BE2C (cell line): ENCODE measurements at places on chromosomes 7 and 10.

DNA sequence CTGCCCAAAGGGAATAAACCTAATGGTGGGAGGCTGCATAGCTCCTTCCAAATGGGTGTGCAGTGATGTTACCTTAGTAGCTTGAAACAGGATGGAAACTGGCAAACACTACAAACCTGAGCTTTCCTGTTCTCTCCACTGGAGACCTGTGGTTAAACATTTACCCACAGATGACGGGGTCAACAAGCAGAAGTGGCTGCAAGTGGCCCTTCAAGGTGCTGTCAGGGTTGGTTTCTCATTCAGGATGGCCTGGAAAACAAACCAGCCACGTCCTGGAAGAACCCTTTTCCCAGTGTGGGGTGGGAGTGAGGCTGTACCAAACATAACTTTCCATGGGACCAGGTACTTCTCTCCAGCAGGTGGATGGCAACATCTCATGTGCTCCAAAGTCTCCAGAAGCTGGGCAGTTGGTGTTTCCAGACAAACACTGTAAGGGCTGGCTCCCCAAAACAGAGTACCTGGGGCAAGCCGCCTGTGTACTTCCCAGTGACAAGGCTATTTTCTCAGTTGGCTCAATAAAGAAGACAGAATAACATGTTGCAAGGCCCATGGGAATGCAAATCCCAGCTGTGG is 67.5 kb downstream of the DNAJB9 start:
- no peak for DNase-seq

GRCh38 chr7:94401428-94401814 is 6.7 kb downstream of the COL1A2 start:
- DNase-seq: no peak

- no peak for DNase-seq
Measured at GRCh38 chr10:122178655-122179054, 92.4 kb upstream of the BTBD16 start.

- DNase-seq: no peak
Measured at GRCh38 chr7:107684947-107685463, 24.4 kb downstream of the SLC26A4 start.

DNA sequence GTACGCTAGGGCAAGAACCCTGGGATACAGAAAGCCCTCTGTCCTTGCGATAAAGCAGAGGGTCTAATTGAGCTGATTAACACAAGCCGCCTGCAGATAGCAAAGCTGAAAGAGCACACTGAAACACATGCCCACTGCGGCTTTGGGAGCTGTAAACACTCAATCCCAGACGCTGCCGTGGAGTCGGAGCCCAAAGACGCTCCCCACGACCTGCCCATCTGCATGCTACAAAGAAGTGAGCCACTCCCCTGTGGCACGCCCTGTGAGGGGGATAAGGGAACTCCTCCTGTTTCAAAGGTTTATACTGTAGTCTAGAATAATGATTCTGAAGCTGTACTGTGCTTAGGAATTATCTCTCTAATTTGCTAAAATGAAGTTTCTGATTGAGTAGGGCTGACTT is 985.6 kb upstream of the GHITM start:
- DNase-seq: peak; percentile 36

DNA sequence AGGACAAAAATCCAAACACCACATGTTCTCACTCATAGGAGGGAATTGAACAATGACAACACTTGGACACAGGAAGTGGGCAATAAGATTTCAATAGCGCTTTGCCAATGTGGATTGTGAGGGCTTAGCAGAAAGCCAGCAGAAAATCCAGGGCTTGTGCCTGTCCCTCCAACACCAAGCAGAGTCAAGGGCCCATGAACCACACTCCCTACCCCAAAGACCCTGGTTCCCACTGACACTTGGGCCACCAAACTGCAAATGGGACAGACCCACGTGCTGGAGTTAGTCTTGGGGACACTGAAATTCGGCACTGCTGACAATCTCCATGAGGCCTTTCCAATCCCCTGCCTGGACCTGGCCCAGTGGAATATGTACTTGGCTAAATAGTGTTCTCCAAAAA is 67.0 kb downstream of the GRID1 start:
- no peak for DNase-seq

DNA sequence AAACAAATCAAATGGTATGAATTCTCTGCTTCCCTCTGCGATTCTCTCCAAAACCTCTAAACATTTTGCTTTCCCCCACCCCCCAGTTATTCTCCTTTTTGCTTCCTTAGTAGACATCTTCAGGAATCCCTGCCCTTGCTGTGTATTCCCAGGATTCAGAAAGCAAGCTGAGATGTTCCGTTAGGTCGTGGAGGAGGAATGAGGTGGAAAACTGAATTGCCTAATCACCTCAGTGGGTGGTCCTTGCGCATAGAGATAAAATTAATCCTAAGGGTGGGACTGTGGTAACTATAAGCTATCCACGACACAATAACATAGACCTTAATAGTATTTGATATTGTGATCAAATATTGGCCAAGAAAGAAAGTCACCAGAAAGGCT is 49.1 kb upstream of the SEMA3C start:
- no peak for DNase-seq

GRCh38 chr10:34670081-34670480 is 145.0 kb downstream of the PARD3 start:
- DNase-seq: no peak

- DNase-seq: no peak
Measured at GRCh38 chr7:48710995-48711394, 213.4 kb upstream of the CDC14C start.

DNA sequence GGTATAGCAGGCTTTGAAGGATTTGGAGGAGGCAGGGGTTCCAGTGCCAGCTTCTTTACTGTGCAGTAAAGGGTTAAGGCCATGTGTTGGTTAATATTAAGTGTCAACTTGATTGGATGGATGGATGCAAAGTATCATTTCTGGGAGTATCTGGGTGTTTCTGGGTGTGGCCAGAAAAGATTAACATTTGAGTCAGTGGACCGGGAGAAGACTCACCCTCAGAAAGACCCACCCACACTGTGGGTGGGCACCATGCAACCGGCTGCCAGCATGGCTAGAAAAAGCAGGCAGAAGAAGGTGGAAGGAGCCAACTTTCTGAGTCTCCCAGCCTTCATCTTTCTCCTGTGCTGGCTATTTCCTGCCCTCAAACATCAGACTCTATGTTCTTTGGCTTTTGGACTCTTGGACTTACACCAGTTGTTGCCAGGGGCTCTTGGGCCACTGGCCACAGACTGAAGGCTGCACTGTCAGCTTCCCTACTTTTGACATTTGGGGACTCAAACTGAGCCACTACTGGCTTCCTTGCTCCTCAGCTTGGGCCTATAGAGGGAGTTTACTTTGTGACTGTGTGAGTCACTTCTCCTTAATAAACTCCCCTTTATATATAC is 6.8 kb upstream of the TRUB1 start:
- no peak for DNase-seq

DNA sequence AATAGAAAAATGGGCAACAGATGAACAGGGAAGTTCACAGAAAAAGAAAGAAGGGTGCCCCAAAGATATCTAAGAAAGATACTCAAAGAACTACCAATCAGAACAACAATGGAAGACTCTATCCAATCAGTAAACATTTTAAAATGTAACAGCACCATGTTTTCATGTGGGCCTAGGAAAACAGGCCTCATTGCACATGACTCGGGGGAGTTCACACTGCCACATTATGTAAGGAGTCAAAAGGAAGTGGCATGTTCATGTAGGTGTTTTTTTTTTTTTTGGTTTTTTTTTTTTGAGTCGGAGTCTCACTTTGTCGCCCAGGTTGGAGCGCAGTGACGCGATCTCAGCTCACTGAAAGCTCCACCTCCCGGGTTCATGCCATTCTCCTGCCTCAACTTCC is 132.2 kb downstream of the USP6NL start:
- DNase-seq: no peak

DNA sequence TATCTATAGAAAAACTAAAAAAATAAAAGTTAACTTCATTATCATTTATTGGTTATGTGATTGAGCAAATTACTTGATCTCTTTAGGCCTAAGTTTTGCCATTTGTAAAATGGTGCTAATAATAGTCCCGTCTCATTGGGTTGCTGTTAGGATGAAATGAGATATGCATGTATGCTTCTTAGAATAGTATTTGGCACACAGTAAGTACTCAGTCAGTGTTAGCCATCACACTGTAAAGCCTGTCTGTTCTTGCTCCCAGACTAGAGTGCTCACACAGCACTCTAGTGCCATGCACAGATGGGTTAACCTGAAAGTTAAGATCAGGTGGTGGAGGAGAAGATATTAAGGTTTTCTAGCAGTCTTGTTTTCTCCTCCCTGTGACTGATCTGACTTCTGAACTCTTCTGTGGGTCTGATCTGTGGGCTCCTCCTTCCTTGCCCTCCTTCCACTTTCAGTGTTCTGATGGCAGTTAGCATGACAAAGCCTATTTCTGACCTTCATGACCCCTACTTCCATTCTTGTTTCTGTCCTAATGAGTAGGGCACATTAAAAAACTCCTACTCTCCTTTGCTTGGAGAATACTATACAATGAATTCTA is 167.5 kb downstream of the RNLS start:
- no peak for DNase-seq

GRCh38 chr10:128000471-128001362 is 93.8 kb downstream of the PTPRE start:
- DNase-seq: no peak

DNA sequence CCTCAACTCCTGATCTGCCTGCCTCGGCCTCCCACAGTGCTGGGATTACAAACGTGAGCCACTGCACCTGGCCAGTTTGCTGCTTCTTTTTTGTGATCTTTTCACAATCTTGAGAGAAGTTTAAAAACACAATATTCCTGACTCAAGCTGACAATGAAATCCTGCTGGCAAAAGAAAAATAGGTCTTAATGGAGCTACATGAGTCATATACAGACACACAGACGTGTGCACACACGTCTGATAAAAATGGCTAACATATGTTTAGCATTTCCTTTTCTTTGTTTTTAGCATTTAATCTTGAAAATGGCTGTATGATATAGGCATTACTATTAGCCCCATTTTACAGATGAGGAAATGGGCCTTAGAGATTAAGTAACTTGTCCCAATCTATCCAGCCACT is 29.4 kb upstream of the RAB18 start:
- no peak for DNase-seq

DNA sequence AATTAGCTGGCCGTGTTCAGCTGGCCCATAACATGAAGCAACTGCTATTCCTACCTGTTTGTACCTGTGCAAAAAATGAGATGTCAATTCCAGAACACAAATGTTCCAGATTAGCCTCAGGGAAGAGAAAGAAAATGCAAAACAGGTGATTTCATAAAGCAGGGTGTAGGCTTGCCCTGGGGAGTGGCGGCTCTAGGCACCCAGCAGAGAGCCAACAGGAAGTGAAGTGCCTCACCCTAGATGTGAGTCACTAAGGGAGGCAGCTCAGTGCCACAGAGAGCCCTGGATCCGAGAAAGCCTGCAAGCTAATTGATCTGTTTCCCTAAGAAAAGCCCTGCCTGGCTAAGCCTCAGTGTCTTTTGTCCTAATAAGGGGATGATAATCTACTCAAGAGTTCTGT is 240.0 kb downstream of the ARHGAP21 start:
- no peak for DNase-seq

GRCh38 chr10:74194545-74194944 is 43.5 kb downstream of the ADK start:
- no peak for DNase-seq

GRCh38 chr10:31625566-31625965 is 303.1 kb downstream of the ARHGAP12 start:
- no peak for DNase-seq

GRCh38 chr7:68414631-68415425 is 1183.4 kb upstream of the AUTS2 start:
- no peak for DNase-seq

- no peak for DNase-seq
Measured at GRCh38 chr7:16412274-16413254, 8.8 kb downstream of the CRPPA start.

GRCh38 chr10:15745751-15746150 is 26.0 kb upstream of the ITGA8 start:
- no peak for DNase-seq

DNA sequence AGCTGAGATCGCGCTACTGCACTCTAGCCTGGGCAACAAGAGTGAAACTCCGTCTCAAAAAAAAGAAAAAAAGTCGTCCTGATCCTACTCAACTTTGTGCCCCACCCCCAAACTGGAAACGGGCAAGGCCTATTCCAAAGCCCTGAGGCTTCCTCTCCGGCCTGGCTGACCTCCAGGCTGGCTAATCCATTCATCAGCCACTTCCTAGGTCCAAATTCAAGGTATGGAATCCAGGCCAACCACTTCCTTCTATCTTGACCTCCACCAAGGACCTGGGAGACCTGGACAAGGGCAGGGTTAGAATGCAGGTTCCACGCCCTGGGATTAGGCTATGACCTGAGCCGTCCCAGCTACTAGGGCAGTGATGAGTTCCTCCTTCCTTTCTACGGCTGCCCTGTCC is 20.4 kb upstream of the EIF4H start:
- DNase-seq: no peak

DNA sequence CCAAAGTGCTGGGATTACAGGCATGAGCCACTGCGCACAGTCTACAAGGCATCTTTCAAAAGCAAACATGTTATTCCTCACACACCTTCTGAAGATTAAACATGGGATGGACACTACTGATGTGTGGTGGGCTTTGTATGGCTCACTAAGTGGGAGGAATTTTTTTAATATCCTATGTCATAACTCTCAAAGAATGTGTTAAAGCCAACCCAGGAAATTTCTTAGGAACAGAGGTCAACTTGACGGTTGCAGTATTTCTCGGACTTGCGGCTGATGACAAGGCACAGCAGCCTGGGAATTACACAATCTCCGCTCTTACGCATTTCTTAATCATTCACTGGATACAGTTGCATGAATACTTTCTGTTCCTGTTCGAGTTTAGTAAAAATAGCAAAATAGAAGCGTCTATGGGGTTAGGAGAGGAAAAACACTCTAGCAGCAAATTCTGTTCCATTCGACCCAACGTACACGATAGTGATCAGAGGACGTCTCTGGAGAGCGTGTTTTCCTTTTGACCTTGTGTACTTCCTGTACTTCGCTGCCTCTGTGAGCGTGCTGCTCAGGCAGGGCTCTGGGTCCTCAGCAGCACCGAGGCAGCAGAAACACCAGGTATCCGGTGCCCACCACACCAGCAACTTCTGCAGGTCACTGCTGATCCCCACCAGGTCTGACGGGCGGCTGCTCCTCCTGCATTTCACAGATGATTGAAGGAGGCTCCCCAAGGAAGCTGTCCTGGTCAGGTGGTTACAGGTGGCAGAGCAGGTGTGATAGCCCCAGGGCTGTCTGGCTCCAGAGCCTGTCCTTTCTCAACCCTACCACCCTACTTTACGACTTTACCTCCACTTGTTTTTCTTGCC is 26.4 kb upstream of the SRGN start:
- peak; percentile 11 for DNase-seq

DNA sequence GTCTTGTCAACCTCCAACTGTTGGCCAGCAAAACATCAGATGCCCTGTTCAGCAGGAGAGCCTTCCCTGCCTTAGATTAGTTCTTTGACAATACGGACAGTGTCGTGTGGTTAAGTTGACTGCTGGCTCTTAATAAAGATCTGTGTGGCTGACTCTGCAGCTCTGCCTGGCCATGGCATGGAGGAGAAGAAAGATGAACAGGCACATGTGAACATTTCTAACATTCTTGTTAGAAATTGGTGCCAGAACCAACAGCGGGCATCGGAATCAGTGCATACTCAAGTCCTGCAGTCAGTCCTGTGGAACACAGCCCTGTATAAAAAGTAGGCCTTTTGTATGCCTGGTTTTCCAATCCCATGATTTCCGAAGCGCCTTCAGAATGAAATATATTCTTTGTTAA is 455.6 kb downstream of the POM121L12 start:
- no peak for DNase-seq

GRCh38 chr10:78405231-78405630 is 371.6 kb downstream of the RPS24 start:
- no peak for DNase-seq
